ENCODE measurements at places on chromosomes 13 and 19.

GRCh38 chr19:43664018-43664417 is 6.0 kb downstream of the PLAUR start:
- DNase-seq: no peak

- DNase-seq: no peak
Observed at GRCh38 chr19:38183251-38183897, 40.6 kb downstream of the DPF1 start.

GRCh38 chr19:53942001-53942786 is 20.5 kb upstream of the CACNG8 start:
- DNase-seq: no peak

GRCh38 chr13:100625447-100625846 is 36.9 kb upstream of the GGACT start:
- DNase-seq: no peak

DNA sequence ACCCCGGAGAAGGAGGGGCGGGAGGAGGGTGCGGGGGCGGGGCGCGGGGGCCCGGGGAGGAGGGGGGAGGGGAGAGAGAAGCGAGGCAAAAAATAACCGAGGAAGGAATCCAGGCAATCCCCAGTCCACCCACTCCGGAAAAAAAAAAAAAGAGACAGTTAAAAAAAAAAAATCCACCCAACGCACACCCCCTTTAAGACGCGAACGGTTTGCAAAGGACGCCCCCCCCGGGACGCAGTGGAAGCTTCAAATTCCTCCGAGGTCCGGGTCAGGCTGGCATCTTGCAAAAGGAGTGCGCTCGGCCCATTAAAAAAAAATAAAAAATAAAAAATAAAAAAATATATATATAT is at the start of gene CACNA1A:
TSS of gene CACNA1A (minus strand) at position 9 of the 350 bp plus-strand sequence. CDS start 255 bp downstream, outside the sequence.
- DNase-seq: no peak

DNA sequence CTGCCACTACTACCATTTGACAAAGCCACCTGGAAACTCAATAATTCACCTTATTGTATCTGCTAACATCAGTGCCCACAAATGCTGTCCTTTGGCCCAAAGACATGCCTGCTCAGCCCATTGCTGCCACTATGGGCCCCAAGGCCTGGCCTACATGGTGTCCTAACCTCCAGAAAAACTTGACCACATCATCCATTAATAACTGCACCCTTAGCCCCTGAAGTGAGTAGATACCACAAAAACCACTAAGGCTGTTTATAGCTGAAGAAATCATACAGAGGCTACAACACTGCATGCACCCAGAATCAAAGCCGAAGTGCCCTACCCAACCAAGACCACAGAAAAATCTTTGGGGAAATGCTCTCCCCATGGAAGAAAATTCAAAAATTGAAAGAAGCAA is 932.8 kb upstream of the SLITRK6 start:
- no peak for DNase-seq

DNA sequence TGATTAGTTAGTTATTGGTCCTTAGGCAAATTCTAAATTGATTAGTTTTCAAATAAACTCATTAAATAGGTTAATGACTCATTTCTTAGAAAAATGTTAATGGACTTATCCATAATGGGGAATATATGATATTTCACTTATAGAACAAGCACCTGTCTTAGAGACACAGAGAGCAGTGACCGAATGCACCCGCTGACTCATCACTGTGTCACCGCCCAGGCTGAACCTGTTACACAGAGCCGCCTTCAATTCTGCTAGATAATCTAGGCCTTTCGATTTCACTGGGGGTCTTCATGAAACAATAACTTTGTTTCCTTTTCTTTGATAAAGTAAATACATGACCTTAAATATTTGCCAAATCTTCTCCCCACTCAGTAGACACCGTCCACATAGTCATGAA is 13.1 kb downstream of the IRS2 start:
- DNase-seq: no peak

- DNase-seq: no peak
Observed at GRCh38 chr19:38401148-38401547, 1.7 kb upstream of the FAM98C start.

Measured in activated CD4-positive, alpha-beta T cell treated with anti-CD3 and anti-CD28 coated beads for 4 hours (primary cell).